ENCODE measurements at places on chromosomes 1 and 21. TPM values are rescaled to one million over a fixed set of nuclear protein-coding genes. Genes with fewer than 3 reads are reported as not detected.

- H3K4me1 ChIP-seq: no peaks in the 10 kb centered on the region
- DNase-seq: no peak
- peaks cover 34% of the 10 kb centered on the region for H3K27me3 ChIP-seq
- H3K27ac ChIP-seq: no peak overlapping the region
Observed at GRCh38 chr1:227321035-227321434, 2.7 kb upstream of the CDC42BPA start.

GRCh38 chr21:29025328-29025713 is 853 bp downstream of the USP16 start:
- peak overlapping the region; percentile 99 for H3K27ac ChIP-seq
- no peak for DNase-seq
- peaks cover 15% of the 10 kb centered on the region for H3K36me3 ChIP-seq

GRCh38 chr1:67524143-67525052 is 94.2 kb upstream of the SERBP1 start:
- H3K36me3 ChIP-seq: no peaks in the 10 kb centered on the region
- no peak overlapping the region for H3K27ac ChIP-seq
- DNase-seq: no peak
- no peak overlapping the region for H3K4me3 ChIP-seq

DNA sequence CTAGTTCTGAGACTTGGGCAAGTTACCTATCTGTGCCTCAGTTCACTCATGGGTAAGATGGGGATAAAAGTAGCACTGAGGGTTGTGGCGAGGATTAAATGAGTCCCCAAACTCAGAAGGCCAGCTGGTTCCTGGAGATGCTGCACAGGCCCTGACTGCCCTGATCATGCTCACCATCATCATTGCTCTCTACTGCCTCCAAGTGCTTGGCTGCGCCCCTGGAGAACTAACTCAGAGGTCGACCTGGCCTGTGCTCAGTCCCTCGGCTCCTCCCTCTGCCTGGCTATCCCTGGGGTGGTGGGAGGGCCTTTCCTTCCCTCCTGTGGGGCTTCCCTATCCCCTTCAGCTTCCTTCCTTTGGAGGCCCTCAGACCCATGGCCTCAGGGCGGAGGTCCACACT is 5.6 kb downstream of the SLC5A9 start:
- H3K4me3 ChIP-seq: no peak overlapping the region
- H3K27ac ChIP-seq: peak overlapping the region; percentile 74
- H3K4me1 ChIP-seq: no peaks in the 10 kb centered on the region
- no peaks in the 10 kb centered on the region for H3K27me3 ChIP-seq

- DNase-seq: no peak
- H3K27me3 ChIP-seq: no peaks in the 10 kb centered on the region
- H3K4me3 ChIP-seq: no peak overlapping the region
- H3K4me1 ChIP-seq: no peaks in the 10 kb centered on the region
- no peak overlapping the region for H3K27ac ChIP-seq
- H3K36me3 ChIP-seq: peaks cover 18% of the 10 kb centered on the region
Observed at GRCh38 chr1:211816586-211816985, 14.0 kb downstream of the LPGAT1 start.

- H3K4me1 ChIP-seq: no peaks in the 10 kb centered on the region
- no peak overlapping the region for H3K27ac ChIP-seq
- DNase-seq: no peak
- H3K27me3 ChIP-seq: no peaks in the 10 kb centered on the region
- no peaks in the 10 kb centered on the region for H3K36me3 ChIP-seq
Observed at GRCh38 chr1:153058154-153058553, 842 bp upstream of the SPRR2A start.

DNA sequence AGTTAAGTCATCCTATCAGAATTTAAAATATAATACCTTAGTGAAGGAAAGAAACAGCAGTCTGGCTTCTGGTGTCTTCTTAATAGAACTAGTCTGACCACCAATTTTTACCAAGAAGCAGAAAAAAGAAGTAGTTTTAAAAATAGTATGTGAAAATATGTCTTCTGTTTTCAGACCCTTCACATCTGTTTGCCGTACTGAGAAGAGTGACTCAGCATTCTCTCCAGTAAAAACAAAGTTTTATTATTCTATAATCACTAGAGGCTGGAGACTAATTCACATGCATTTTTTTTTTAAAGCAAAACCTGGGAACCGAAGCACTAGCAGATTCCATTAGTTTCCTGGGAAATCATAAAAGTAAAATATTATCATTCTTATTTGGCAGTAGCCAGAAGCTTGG is 163.8 kb downstream of the COL24A1 start:
- H3K4me1 ChIP-seq: no peaks in the 10 kb centered on the region
- H3K27ac ChIP-seq: no peak overlapping the region
- no peaks in the 10 kb centered on the region for H3K36me3 ChIP-seq
- H3K27me3 ChIP-seq: no peaks in the 10 kb centered on the region

DNA sequence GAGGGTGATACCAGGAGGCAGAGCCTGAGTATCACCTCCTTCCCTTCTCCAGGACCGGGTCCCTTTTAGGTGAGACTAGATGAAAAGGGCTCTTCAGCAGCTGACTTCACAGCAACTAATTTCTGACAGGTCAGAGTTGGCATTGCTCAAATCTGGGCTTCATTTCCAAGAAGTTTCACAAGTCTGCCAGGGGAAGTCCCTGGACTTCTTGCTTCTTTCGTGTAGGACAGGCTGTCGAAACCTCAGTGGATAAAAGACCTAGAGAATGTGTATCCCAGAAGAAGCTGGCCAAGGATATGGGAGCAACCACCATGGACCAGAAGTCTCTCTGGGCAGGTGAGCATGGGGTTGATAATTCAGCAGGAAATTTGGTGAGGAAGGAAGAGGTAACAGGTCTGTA is at the start of gene CHI3L2:
Gene CHI3L2 (plus strand): TSS at position 280 of the 400 bp plus-strand sequence. CDS start 17 bp downstream, at position 297.
- peaks cover 41% of the 10 kb centered on the region for H3K4me1 ChIP-seq
- H3K36me3 ChIP-seq: no peaks in the 10 kb centered on the region
- H3K4me3 ChIP-seq: no peak within 1 kb of the TSS
- H3K27ac ChIP-seq: peak within 1 kb of the TSS; percentile 53
- no peak for DNase-seq
- no peaks in the 10 kb centered on the region for H3K27me3 ChIP-seq

GRCh38 chr1:73065339-73066041 is 783.2 kb upstream of the NEGR1 start:
- no peaks in the 10 kb centered on the region for H3K4me1 ChIP-seq
- H3K27ac ChIP-seq: no peak overlapping the region
- no peak overlapping the region for H3K4me3 ChIP-seq
- H3K36me3 ChIP-seq: no peaks in the 10 kb centered on the region
- no peaks in the 10 kb centered on the region for H3K27me3 ChIP-seq
- DNase-seq: no peak

DNA sequence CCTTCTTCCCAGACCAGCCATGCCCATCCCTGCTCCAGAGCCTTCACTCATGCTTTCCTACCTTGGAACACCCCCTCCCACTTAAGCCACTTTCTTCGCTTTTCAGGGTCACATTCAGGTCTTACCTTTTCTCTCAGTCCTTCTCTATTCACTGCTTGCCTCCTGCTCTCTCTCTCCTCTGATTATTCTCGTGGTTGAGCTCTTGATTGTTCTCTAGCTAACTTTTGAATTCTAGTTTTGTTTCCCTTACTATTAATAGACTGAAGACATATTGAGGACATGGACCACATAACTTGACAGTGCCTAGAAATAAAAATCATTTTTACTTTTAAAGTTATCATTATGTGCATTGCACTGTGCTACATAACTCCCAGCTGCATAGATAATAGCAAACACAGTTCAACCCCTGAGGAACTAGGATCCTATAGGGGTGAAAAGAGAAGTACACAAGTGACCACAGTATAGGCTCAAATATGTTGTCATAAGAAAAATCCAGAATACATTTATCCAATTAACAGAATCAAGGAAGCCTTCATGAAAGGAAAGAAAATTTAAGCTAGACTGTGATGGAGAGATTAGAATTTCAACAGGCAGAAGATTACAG is 21.5 kb downstream of the INSL5 start:
- H3K27ac ChIP-seq: no peak overlapping the region
- no peak for DNase-seq
- H3K4me3 ChIP-seq: no peak overlapping the region
- H3K27me3 ChIP-seq: no peaks in the 10 kb centered on the region
- H3K4me1 ChIP-seq: no peaks in the 10 kb centered on the region

GRCh38 chr1:152436593-152437496 is 22.8 kb upstream of the CRNN start:
- no peaks in the 10 kb centered on the region for H3K36me3 ChIP-seq
- no peak overlapping the region for H3K27ac ChIP-seq
- H3K4me1 ChIP-seq: no peaks in the 10 kb centered on the region
- DNase-seq: no peak

DNA sequence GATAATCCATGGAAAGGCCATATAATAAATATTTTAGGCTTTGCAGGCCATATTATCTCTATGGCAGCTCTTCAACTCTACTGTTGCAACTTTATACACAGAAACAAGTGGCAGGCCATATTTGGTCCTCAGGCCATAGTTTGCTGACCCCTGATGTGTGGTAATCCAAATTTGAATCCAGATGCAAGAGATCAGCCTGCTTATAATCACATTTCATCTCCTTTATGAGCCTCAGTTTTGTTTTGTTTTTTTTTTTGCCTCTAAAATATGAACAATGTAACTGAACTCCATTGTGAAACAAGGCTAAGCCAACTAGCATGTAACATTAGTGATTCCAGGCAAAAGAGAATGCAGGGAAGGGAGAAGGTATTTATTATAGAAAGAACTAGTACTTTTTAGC is 81.6 kb downstream of the PRKAA2 start:
- H3K27ac ChIP-seq: no peak overlapping the region
- peaks cover 8% of the 10 kb centered on the region for H3K27me3 ChIP-seq
- H3K36me3 ChIP-seq: no peaks in the 10 kb centered on the region

- peak; percentile 9 for DNase-seq
- no peaks in the 10 kb centered on the region for H3K36me3 ChIP-seq
- H3K4me3 ChIP-seq: no peak overlapping the region
- H3K4me1 ChIP-seq: no peaks in the 10 kb centered on the region
Observed at GRCh38 chr1:222546548-222547259, 1.2 kb downstream of the HHIPL2 start.

GRCh38 chr1:207002724-207003146 is 29.8 kb downstream of the C1orf116 start:
- no peaks in the 10 kb centered on the region for H3K27me3 ChIP-seq
- peak; percentile 78 for DNase-seq
- no peaks in the 10 kb centered on the region for H3K36me3 ChIP-seq
- no peak overlapping the region for H3K4me3 ChIP-seq
- peak overlapping the region; percentile 14 for H3K27ac ChIP-seq

- H3K36me3 ChIP-seq: no peaks in the 10 kb centered on the region
- no peak overlapping the region for H3K27ac ChIP-seq
- H3K27me3 ChIP-seq: no peaks in the 10 kb centered on the region
- H3K4me3 ChIP-seq: no peak overlapping the region
- no peaks in the 10 kb centered on the region for H3K4me1 ChIP-seq
- DNase-seq: no peak
Observed at GRCh38 chr1:45704637-45705036, 16.7 kb downstream of the TMEM69 start.

Gene ANGPTL1
- total RNA-seq: 11.0 TPM

Gene OR2L13
- total RNA-seq: not detected

Gene RAVER2
- total RNA-seq: 13.7 TPM

Gene ERICH3
- 0.06 TPM for total RNA-seq
